ENCODE measurements at places on chromosomes 2 and 18.

GRCh38 chr2:120797421-120798221 is 62.0 kb downstream of the GLI2 start:
- DNase-seq: no peak

DNA sequence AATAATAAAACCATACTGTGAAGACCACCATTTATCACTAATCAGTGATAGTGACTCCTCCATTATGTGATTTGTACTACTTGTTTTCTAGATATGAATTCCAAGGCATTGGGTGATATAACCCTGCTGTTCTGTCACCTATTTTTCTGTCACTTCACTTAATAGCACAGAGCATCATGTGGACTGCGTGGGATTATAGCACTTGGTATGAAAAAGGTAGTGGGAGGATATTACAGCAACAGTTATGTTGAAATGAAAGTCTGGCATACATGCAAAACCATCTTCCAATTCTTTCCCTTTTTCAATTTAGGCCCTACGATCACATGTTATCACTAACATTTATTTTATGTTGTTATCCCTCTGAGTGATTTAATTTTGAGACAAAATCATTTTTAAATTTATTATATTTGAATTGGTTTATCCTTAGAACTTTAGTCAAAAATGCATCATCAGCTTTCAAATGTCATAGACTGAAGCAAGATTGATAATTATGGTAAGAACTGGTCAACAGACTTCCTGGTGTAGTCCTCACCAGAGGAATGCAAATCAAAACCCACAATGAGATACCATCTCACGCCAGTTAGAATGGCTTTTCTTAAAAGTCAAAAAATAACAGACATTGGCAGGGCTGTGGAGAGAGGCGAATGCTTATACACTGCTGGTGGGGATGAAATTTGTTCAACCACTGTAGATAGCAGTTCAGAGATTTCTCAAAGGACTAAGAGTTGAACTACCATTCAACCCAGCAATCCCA is 242.6 kb downstream of the IKZF2 start:
- no peak for DNase-seq

DNA sequence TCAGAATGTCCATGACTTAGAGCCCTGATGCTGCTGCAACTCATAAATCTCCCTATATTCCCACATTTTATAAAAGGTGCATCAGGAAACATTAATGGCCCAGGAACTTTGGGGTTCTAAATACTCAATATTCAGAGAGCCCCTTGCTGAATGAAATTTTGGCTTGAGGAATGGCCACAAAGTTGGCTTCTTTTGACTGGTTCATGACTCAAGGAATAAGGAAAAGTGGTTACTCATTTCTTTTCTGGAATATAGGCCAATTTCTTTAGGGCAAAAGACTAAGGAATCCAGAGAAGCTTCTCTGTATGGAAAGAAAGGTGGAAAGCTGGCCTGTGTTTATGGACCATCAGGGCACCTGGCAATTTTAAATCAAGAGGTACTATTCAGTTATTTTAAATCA is 308.9 kb upstream of the NT5C1B start:
- no peak for DNase-seq

DNA sequence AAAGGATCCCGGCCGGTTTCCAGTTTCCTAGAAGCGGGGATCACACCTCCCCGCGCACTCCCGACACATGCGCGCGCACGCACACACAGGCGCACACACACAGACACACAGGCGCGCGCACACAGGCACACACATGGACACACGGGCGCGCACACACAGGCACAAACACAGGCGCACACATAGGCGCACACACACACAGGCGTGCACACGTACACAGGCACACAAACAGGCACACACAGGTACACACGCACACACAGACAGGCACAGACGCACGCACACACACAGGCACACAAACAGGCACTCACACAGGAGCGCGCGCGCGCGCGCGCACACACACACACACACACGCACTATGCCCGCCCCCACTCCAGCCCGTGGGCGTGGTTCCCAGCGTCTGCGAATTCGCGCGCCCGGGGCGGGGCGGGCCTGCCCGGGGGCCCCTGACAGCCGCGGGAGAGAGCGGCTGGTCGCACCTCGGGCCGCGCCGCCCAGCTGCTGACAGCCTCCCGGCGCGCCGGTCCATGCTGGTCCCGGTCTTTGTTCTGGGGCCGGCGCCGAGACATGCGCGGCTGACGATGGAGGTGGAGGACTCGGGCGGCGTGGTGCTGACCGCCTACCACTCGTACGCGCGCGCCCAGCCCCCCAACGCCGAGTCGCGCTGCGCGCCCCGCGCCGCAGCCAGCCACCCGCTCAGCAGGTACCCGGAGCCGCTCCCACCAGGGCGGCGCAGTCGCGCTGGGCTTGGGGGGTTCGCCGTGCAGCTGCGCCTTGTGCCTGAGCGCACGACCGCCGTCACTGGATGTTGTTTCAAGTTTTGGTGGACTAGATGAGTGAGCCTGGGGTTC is at the start of gene ARHGAP28:
Gene ARHGAP28, plus strand, starts transcription at position 470 of the 845 bp plus-strand sequence. Its CDS starts 106 bp downstream, at position 576.
- DNase-seq: no peak

- no peak for DNase-seq
These were observed 165.5 kb downstream of the GLI2 start for GRCh38 chr2:120901201-120901600.

GRCh38 chr2:61619561-61619960 is 81.4 kb upstream of the XPO1 start:
- no peak for DNase-seq

DNA sequence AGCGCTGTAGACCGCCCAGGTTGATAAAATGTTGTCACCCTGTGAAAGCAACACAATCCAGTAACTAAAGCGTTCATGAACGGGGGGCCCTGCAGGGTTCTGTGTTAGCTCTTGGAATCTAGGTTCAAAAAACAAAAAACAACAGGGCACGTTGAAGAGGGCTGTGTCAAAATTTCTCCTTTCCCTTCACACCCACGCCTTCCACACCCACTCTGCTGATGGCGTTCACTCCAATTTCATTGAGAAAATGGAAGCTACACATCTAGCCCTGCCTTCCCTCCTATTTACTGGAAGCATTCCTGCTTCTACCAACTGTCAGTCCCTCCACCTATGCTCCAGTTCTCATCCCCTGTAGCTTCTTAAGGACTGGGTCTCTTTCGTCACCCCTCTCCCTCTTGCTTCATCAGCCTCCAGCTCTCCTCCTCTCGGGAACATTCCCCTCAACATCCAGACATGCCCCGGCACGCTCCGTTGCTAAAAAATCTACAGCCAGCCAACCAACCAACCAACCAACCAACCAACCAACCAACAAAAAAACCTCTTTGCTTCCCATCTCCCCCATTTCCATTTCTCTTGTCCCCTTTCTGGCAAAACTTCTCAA is 98.4 kb upstream of the SP3 start:
- no peak for DNase-seq

GRCh38 chr2:35931626-35932025 is 424.0 kb upstream of the CRIM1 start:
- DNase-seq: no peak

GRCh38 chr2:53672881-53673522 is 94.6 kb upstream of the CHAC2 start:
- DNase-seq: no peak

DNA sequence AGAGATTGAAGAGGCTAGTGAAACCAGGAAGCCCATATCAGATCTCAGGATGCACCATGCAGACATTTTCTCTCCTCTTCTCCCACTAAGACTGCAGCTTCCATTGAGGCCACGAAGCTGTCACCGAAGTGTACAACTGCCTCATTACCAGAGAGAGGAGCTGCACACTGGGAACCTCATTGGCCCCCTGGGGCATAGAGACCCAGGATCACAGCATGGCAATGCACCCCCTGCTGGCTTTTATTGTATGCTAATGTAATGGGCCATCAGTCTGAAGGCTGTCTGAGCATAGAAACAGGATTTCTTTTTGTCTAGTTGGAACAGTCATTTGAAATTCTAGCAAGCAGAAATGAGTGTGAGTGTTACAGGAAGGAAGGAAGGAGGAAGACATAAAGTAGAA is 861.6 kb upstream of the CELF4 start:
- peak; percentile 1 for DNase-seq

- no peak for DNase-seq
These were observed 6.3 kb upstream of the RBMS1 start for GRCh38 chr2:160499865-160500264.

DNA sequence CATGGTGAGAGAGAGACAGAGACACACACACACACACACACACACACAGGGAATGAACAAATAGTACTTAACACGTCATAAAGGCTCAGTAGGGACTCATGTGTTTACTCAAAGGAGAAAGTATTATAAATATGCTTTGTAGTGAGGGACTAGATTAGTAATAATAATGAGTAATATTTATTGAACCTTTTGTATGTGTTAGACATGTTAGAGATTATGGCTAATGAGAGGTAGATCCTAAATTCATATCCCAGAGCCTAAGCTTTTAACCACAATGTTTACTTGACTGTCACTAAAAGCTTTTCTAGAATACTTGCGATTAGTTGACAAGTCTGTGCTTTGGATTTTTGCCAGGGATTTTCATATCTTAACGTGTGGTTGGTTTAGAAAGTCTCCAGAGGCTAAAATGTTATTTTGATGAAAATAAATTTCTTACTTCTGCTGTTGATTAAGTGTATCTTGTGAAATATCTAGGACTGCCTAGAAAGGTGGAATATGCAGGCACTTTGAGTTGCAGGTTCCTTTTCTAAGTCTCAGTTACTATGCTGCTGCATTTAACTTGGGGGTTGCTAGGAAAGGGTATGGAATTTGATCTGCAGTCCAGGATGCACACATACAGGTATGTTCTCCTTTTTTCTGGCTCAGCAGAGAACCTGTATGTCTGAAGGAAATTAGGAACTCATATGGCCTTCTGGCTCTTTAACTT is 64.5 kb downstream of the UBR3 start:
- no peak for DNase-seq

GRCh38 chr2:196274387-196274809 is 103.0 kb upstream of the STK17B start:
- no peak for DNase-seq

DNA sequence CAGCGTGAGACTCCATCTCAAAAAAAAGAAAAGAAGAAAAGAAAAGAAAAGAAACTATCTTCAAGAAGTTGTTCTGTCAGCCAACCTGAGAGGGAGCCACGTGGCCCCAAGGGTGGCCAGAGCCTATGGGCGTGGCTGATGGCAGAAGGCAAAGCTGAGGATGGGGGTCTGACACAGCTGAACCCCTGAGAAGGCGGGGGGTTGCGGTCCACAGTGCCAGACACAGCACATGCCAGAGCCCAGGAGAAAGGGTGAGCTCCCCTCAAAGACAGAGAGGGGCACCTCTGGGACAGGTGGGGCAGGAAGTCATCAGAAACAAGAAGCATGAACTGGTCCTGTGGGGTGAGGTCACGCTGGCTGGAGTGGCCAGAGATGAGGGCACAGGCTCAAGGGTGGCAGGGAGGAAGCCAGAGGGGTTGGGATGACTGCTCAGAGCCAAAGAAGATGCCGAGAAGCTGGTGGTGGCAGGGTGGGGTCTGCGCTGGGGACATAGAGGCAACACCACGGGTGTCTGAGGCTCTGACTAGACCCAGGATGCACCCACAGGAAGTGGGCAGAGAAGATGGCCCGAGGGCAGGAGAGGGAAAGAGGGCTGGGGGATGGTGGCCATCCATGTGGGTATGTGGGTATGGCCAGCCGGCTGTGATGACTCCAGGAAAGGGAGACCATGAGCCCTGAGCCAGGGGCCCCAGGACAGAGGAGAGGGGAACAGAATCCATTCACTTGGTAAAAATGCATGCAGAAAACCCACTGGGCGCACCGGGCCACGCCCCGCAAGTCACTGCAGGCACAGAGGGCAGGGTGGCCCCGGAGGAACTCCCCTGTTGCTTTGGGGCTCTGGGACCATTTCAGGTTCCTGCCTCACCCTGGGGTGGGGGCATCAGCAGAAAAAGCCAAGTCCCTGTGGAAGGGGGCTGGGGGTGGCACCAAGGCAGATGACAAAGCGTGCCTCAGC is 8.4 kb downstream of the KIF1A start:
- DNase-seq: no peak
